ENCODE measurements at places on chromosomes 16 and 17. TPM values are rescaled to one million over a fixed set of nuclear protein-coding genes. Genes with fewer than 3 reads are reported as not detected.

The SRCIN1 gene
- total RNA-seq: not detected

The KRTAP3-1 gene
- not detected for total RNA-seq

The CYB5D1 gene
- total RNA-seq: 5.5 TPM

The TRIM72 gene
- 0.68 TPM for total RNA-seq

The ABCC12 gene
- total RNA-seq: under 0.01 TPM

The CENPV gene
- total RNA-seq: 12.8 TPM

The IL32 gene
- 10.7 TPM for total RNA-seq

Measured in pericardium fibroblast (primary cell).